Stimulated activated CD4-positive, alpha-beta T cell treated with anti-CD3 and anti-CD28 coated beads, Interleukin-4, amount 100 ng/mL, for 48 hours (primary cell): ENCODE measurements at places on chromosomes 6 and 20.

- no peak for DNase-seq
These were observed 52.9 kb downstream of the FBXL4 start for GRCh38 chr6:98894810-98895209.

DNA sequence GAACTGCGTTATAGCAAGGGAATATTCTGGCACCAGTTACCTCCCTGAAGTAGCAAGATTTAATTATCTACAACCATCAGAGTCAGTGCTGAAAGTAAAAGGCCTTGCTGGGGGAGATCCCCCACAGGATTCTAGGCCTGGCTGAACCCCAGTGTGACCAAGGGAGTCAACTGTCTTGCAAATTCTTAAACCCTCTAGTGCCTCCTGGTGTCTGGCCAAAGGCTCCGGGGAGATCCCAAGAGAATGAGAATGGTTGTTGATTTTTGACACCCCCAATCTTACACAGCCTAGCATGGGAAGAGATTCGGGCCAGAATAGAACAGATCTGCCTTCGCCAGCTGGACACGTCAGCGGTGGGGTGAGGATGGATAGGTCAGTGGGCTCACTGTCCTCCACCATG, 179.4 kb downstream of the ERMARD start:
- no peak for DNase-seq

GRCh38 chr6:45447005-45447404, 69.3 kb upstream of the SUPT3H start:
- no peak for DNase-seq

DNA sequence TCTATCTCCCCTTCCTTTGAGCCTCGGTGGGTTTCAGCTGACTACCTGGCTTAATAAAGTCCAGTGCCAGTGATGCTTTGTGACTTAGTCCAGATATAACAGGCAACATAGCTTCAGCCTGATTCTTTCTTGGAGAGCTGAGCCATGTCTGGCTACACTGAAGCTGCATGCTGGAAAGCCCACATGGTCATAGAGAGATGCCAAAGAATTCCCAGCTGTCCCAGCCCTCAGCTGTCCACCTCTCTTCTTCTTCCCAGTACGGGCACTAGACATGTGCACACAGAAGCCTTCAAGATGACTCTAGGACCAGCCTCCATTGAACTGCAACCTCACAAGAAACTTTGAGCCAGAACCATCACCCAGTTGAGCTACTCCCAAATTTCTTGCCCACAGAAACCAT, 154.1 kb upstream of the MYLIP start:
- no peak for DNase-seq

GRCh38 chr6:41878246-41878645, 16.9 kb downstream of the USP49 start:
- no peak for DNase-seq

- DNase-seq = no peak
These were observed 2.1 kb downstream of the DLL1 start for GRCh38 chr6:170288852-170289179.
